Ovary (tissue), 10 donors: ENCODE measurements at places on chromosomes 6 and 20. TPM values are rescaled to one million over a fixed set of nuclear protein-coding genes. Genes with fewer than 3 reads are reported as not detected.

GRCh38 chr6:154298297-154298696 lies 58.3 kb downstream of the IPCEF1 start:
- DNase-seq: no peak
- H3K36me3 ChIP-seq: no peaks in the 10 kb centered on the region
- H3K4me1 ChIP-seq: peaks cover 11% of the 10 kb centered on the region
- H3K27ac ChIP-seq: no peak overlapping the region
- no peak overlapping the region for H3K4me3 ChIP-seq

GRCh38 chr6:100209323-100210136 lies 215.5 kb upstream of the MCHR2 start:
- no peaks in the 10 kb centered on the region for H3K27me3 ChIP-seq
- no peaks in the 10 kb centered on the region for H3K36me3 ChIP-seq
- H3K4me1 ChIP-seq: no peaks in the 10 kb centered on the region
- DNase-seq: no peak

DNA sequence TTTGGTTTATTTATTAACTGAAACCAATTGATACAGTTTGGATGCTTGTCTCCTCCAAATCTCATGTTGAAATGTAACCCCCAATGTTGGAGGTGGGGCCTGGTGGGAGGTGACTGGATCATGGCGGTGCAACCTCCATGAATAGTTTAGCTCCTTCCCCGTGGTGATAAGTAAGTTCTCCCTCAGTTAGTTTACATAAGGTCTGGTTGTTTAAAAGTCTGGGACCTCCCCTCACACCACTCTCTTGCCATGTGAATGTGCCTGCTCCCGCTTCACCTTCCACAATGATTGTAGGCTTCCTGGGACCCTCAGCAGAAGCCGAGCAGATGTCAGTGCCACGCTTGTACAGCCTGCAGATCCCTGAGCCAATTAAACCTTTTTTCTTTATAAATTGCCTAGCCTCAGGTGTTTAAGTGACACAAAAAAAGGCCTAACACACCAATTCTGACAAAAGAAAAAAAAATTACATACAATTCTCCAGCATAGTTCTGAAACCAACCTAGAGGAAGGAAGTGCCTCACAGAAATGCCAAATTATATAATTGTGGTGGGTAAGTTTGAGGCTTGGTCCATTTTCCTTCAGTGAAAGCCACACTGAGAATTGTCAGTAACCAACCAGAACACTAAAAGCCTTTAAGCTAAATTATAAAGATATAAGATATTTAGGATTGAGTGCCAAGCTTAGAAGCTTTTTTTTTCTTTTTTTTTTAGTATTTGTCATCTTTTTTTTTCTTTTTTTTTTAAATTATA lies 15.0 kb downstream of the MAP7 start:
- no peak overlapping the region for H3K27ac ChIP-seq
- no peaks in the 10 kb centered on the region for H3K36me3 ChIP-seq
- no peak for DNase-seq

DNA sequence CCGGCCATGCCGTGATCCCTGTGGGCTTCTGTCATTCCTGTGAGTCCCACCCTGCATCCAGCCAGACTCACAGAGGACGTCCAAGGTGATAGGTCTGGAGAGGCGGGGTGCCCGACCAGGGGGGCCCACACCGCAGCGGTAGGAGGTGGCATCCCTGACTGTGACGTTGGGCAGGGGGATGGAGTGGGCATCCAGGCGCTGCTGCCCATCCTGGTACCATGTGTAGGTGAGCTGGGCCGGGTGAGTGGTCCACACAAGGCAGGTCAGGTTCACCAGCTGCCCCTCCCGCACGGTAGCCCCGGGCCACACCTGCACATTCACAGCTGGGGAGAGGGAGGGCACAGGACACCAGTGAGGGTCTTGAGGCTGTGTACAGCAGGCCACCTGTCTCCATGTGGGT lies 11.6 kb upstream of the ADAM33 start:
- no peak overlapping the region for H3K27ac ChIP-seq
- H3K4me1 ChIP-seq: no peaks in the 10 kb centered on the region
- no peak for DNase-seq
- no peak overlapping the region for H3K4me3 ChIP-seq

DNA sequence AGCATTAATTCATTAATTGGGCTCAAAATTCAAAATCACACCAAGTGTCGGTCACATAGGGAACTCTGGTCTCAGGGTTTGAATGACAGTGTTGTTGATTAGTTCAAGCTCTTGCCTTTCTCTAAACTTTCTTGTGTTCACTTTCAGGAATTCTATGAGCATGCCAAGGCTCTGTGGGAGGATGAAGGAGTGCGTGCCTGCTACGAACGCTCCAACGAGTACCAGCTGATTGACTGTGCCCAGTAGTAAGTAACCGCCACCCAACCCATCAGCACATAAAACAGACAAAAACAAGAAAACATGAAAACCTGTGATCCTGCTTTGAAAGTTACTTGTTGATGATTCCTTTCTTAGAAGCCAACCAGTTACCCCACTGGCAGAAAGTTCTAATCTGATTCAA lies 52.7 kb downstream of the GNAS start:
- no peak overlapping the region for H3K4me3 ChIP-seq
- no peak for DNase-seq
- H3K4me1 ChIP-seq: peaks cover 10% of the 10 kb centered on the region

DNA sequence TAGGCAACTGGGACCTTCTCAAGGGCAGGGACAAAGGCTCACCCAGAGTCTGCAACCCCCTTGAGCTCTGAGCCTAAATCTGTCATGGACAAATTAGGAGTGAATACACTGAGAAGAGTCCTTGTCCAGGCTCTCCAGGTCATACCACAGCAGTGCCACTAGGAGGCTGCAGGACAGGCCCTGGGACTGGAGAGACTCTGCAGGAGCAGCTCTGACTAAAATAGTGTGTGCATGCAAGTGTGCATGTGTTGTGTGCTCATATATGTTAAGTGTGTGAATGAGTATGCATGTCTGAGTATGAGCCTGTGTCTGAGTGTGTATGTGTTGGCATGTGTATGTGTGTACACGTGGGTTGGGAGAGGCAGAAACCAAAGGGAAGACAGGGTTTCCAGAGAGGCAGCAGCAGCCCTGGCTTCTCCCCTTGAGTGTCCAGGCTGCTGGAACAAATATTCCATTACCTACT lies 27.1 kb downstream of the MRPL14 start:
- H3K27ac ChIP-seq: no peak overlapping the region
- peaks cover 2% of the 10 kb centered on the region for H3K4me1 ChIP-seq
- H3K36me3 ChIP-seq: no peaks in the 10 kb centered on the region
- no peaks in the 10 kb centered on the region for H3K27me3 ChIP-seq

- H3K27ac ChIP-seq: no peak overlapping the region
- no peak overlapping the region for H3K4me3 ChIP-seq
- no peaks in the 10 kb centered on the region for H3K4me1 ChIP-seq
- H3K27me3 ChIP-seq: no peaks in the 10 kb centered on the region
Observed at GRCh38 chr6:1700278-1700967, 90.7 kb downstream of the FOXC1 start.

GRCh38 chr6:8329562-8329961 lies 105.8 kb downstream of the SLC35B3 start:
- H3K4me3 ChIP-seq: no peak overlapping the region
- H3K27me3 ChIP-seq: no peaks in the 10 kb centered on the region
- H3K27ac ChIP-seq: no peak overlapping the region
- no peaks in the 10 kb centered on the region for H3K4me1 ChIP-seq
- H3K36me3 ChIP-seq: no peaks in the 10 kb centered on the region
- no peak for DNase-seq

GRCh38 chr6:36266913-36267644 lies 2.8 kb upstream of the PNPLA1 start:
- H3K4me1 ChIP-seq: no peaks in the 10 kb centered on the region
- DNase-seq: no peak
- no peak overlapping the region for H3K27ac ChIP-seq
- no peaks in the 10 kb centered on the region for H3K36me3 ChIP-seq
- no peak overlapping the region for H3K4me3 ChIP-seq

GRCh38 chr20:63957690-63958441 lies 1.6 kb upstream of the UCKL1 start:
- H3K4me3 ChIP-seq: no peak overlapping the region
- no peak for DNase-seq
- H3K27me3 ChIP-seq: no peaks in the 10 kb centered on the region

GRCh38 chr6:121711472-121711871 lies 276.0 kb downstream of the GJA1 start:
- no peaks in the 10 kb centered on the region for H3K36me3 ChIP-seq
- no peaks in the 10 kb centered on the region for H3K27me3 ChIP-seq
- H3K4me1 ChIP-seq: no peaks in the 10 kb centered on the region
- DNase-seq: no peak

GRCh38 chr20:48832405-48832730 lies 4.6 kb upstream of the PREX1 start:
- H3K4me3 ChIP-seq: no peak overlapping the region
- H3K36me3 ChIP-seq: no peaks in the 10 kb centered on the region
- no peak overlapping the region for H3K27ac ChIP-seq
- no peaks in the 10 kb centered on the region for H3K4me1 ChIP-seq
- H3K27me3 ChIP-seq: no peaks in the 10 kb centered on the region

DNA sequence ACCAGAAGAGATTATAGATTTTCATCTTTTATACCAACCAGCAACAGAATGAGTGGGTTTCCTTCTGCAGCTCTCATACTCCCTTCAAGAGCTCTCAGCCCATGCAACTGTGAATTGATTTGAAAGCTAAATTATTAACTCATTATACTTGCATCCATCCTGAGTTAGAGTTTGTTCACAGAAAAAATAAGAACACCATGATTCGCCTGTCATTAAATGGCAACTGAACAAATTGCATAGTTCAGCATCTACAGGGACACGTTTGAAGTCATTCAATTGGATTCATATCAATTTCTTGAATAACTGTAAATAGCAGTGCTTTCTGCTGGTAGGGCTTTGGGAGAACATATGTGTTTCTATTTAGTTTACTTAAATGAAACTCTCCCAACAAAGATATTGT lies 65.7 kb downstream of the NKAIN2 start:
- H3K27ac ChIP-seq: no peak overlapping the region
- H3K36me3 ChIP-seq: no peaks in the 10 kb centered on the region
- no peaks in the 10 kb centered on the region for H3K27me3 ChIP-seq
- no peaks in the 10 kb centered on the region for H3K4me1 ChIP-seq
- DNase-seq: no peak
- H3K4me3 ChIP-seq: no peak overlapping the region

DNA sequence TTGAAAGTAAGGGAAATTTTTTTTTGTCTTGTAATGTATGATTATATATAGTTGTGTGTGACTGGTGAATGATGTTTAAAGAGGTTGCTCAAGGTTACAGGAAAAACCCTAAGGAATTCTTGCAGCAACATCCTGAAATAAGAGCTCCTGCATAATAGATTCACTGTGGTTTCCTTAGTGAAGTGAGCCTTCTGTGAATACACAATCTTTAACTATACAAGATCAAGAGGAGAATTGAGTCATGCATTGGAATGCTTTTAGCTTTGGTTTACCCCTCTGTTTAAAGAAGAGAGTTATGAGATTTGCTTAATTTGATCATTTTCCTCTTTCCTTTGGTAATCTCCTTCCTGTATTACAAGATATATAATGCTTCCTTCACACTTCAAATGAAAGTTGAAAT lies 141.6 kb upstream of the EYA4 start:
- no peak overlapping the region for H3K4me3 ChIP-seq
- no peaks in the 10 kb centered on the region for H3K4me1 ChIP-seq
- no peak overlapping the region for H3K27ac ChIP-seq

DNA sequence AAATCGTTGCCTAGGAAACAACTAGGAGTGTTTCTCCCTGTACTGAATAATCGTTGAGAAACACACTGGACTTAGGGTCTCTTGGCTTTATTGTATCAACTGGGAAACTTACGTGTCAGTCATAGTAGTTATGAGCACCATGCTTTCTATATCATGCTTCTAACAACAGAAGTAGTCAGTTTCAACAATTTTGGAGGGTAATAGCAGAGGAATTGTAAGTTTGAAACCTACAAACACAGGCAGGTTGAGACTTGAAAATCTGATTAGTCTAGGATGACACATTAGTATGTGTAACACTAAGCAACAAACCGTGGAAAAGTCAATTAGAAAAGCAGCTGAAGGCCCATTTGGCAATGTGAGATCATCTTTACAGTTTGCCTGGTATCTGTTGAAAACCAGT lies 43.9 kb upstream of the FABP7 start:
- no peak overlapping the region for H3K27ac ChIP-seq
- DNase-seq: no peak
- no peak overlapping the region for H3K4me3 ChIP-seq
- no peaks in the 10 kb centered on the region for H3K4me1 ChIP-seq
- H3K27me3 ChIP-seq: no peaks in the 10 kb centered on the region

GRCh38 chr6:52726741-52727535 lies 36.3 kb downstream of the GSTA2 start:
- no peaks in the 10 kb centered on the region for H3K36me3 ChIP-seq
- no peak overlapping the region for H3K27ac ChIP-seq
- no peak for DNase-seq
- H3K27me3 ChIP-seq: no peaks in the 10 kb centered on the region

DNA sequence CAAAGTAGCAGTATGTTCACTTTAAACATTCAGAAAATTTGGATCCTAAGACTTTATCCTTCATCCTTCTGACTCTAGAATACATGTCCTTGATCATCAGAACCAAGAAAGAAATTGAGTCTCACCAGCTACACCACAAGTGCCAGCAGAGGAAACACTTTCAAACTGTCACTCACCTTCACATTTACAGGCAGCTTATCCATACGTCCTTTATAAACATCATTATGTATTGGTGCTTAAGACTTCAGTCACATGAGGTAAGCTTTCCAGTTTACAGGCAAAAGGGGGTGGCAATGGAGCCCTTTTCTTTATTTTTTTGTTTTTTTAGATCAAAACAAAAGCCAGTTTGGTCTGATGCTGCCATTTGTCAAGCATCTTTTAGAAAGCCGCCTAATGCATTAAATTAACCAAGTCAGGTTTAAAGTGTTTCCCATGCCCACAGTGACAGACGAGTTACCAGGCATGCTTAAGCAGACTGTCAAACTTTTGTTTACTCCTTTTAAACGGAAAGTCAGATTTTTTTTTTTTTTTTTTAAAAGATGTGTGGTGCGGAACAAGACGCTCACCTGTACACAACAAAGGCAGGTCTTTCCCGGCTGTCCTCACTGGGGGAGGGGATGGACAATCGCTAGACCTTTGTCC lies 952 bp upstream of the BRPF3 start:
- peak overlapping the region; percentile 97 for H3K27ac ChIP-seq
- no peaks in the 10 kb centered on the region for H3K36me3 ChIP-seq
- H3K27me3 ChIP-seq: no peaks in the 10 kb centered on the region
- no peak for DNase-seq
- H3K4me1 ChIP-seq: peaks cover 9% of the 10 kb centered on the region

The HDGFL1 gene
- total RNA-seq: not detected

The CRYBG1 gene
- total RNA-seq: 3.1 TPM

The KCNQ2 gene
- not detected for total RNA-seq

The SOD2 gene
- total RNA-seq: 580 TPM

The GHRH gene
- not detected for total RNA-seq

The CABLES2 gene
- 4.9 TPM for total RNA-seq

The RTN4IP1 gene
- total RNA-seq: 3.7 TPM

The MOG gene
- total RNA-seq: not detected

The TCF21 gene
- 39.9 TPM for total RNA-seq

The CYP21A2 gene
- 8.8 TPM for total RNA-seq

The ZNF391 gene
- 7.0 TPM for total RNA-seq

The ZNF311 gene
- total RNA-seq: 1.4 TPM

The SFTA2 gene
- not detected for total RNA-seq

The TRIM31 gene
- not detected for total RNA-seq

The VSX1 gene
- total RNA-seq: 0.96 TPM
